ENCODE measurements at places on chromosomes 4 and X. TPM values are rescaled to one million over a fixed set of nuclear protein-coding genes. Genes with fewer than 3 reads are reported as not detected.

RIPPLY1 gene
- total RNA-seq = not detected

TBX22 gene
- total RNA-seq = not detected

CHIC2 gene
- total RNA-seq = 39.2 TPM

PAGE2 gene
- not detected for total RNA-seq

C1QTNF7 gene
- total RNA-seq = 0.18 TPM
